ENCODE measurements at places on chromosomes 1 and 21. TPM values are rescaled to one million over a fixed set of nuclear protein-coding genes. Genes with fewer than 3 reads are reported as not detected.

AMY2A gene
- total RNA-seq = 1.3 TPM

CXADR gene
- 0.32 TPM for total RNA-seq

FCAMR gene
- total RNA-seq = not detected

ASB17 gene
- not detected for total RNA-seq

ROR1 gene
- total RNA-seq = 11.6 TPM

SPRR4 gene
- not detected for total RNA-seq

RHBG gene
- total RNA-seq = not detected

PPM1J gene
- total RNA-seq = 0.32 TPM

LYSMD1 gene
- total RNA-seq = 11.7 TPM

GRIK1 gene
- total RNA-seq = not detected

ALG14 gene
- 1.4 TPM for total RNA-seq

FCRLB gene
- 0.33 TPM for total RNA-seq

OR2G6 gene
- total RNA-seq = not detected

TACSTD2 gene
- 1.1 TPM for total RNA-seq

NBPF4 gene
- not detected for total RNA-seq

ZBTB8B gene
- under 0.01 TPM for total RNA-seq

GRHL3 gene
- total RNA-seq = 4.0 TPM

BMP8A gene
- total RNA-seq = 0.33 TPM

PRKACB gene
- 31.3 TPM for total RNA-seq

LEFTY2 gene
- total RNA-seq = 0.88 TPM

Measured in breast epithelium (tissue), 4 donors.